ENCODE measurements at places on chromosomes 3 and 15. TPM values are rescaled to one million over a fixed set of nuclear protein-coding genes. Genes with fewer than 3 reads are reported as not detected.

DNA sequence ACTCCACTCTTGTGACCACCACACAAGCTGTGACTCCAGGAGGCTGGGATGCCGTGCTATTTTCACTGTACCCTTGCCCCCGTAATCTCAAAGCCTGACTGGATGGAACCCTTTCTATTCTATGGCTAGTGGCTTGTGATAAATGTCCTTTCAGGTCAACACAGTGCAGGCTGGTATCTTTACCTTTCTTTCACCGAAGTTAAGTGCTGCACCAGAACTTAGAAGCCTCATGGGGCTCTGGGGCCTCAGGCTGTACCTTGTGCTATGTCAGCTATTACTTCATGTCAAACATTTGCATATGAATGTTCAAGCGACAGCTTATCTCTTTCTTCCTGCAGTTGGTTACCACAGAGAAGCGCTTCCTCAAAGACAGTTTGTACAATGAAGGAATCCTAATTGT is 66.8 kb downstream of the RPL39L start:
- no peak overlapping the region for H3K4me3 ChIP-seq
- DNase-seq, result no peak
- H3K27me3 ChIP-seq, result no peaks in the 10 kb centered on the region
- H3K36me3 ChIP-seq, result peaks cover 77% of the 10 kb centered on the region
- peaks cover 2% of the 10 kb centered on the region for H3K4me1 ChIP-seq

DNA sequence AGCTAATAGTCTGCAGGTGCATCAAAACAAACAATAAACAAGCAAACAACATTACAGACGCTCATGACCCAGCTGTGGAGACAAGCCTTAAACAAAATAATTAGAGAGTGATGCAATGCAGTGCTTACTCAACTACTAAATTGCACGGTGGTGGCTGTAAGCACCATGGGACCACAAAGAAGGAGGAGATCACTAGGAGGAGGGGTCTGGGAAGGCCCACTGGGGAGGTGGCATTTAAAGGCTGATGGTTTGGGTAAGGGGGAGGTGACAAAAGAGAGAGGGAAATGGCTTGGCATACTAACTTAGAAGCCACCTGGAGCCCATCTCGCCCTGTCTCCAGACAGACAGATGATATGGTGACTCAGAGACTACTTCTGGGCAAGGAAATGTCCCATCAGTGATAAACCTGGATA is 516.7 kb downstream of the FOXP1 start:
- H3K4me3 ChIP-seq, result peak overlapping the region; percentile 86
- peaks cover 3% of the 10 kb centered on the region for H3K36me3 ChIP-seq
- peaks cover 60% of the 10 kb centered on the region for H3K4me1 ChIP-seq
- H3K27me3 ChIP-seq, result no peaks in the 10 kb centered on the region
- peak; percentile 52 for DNase-seq

Gene HIGD2B
- not detected for total RNA-seq

Gene AEN
- total RNA-seq, result 53.2 TPM

GRCh38 chr15:25780479-25781255 is 82.5 kb downstream of the ATP10A start:
- peaks cover 32% of the 10 kb centered on the region for H3K4me1 ChIP-seq
- no peak for DNase-seq
- no peaks in the 10 kb centered on the region for H3K27me3 ChIP-seq
- H3K27ac ChIP-seq, result no peak overlapping the region

Gene EBLN2
- total RNA-seq, result 5.3 TPM

DNA sequence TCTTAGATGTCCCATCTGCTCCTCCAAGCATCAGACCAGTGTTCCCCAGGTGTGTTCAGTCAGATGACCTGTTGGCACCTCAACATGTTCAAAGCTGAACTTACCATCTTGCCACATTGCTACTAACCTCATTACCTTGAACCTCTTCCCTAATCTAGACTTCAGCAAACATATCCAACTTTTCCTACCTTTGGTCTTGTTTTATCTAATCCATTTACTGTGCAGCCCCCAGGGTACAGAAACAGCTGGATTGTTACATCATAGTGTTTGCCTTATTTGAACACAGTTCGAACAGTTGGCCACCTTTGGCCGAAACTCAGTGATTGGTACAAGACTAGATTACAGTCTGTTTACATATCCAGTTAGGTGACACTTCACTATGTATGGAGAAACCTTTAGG is 36.1 kb upstream of the MCF2L2 start:
- peaks cover 5% of the 10 kb centered on the region for H3K27me3 ChIP-seq
- H3K4me3 ChIP-seq, result no peak overlapping the region

Gene CPN2
- not detected for total RNA-seq

- no peak for DNase-seq
- H3K4me3 ChIP-seq, result no peak overlapping the region
- H3K27ac ChIP-seq, result no peak overlapping the region
- no peaks in the 10 kb centered on the region for H3K27me3 ChIP-seq
- no peaks in the 10 kb centered on the region for H3K36me3 ChIP-seq
- no peaks in the 10 kb centered on the region for H3K4me1 ChIP-seq
Observed at GRCh38 chr3:155244699-155245098, 48.8 kb downstream of the STRIT1 start.

Gene CISH
- total RNA-seq, result 394 TPM

DNA sequence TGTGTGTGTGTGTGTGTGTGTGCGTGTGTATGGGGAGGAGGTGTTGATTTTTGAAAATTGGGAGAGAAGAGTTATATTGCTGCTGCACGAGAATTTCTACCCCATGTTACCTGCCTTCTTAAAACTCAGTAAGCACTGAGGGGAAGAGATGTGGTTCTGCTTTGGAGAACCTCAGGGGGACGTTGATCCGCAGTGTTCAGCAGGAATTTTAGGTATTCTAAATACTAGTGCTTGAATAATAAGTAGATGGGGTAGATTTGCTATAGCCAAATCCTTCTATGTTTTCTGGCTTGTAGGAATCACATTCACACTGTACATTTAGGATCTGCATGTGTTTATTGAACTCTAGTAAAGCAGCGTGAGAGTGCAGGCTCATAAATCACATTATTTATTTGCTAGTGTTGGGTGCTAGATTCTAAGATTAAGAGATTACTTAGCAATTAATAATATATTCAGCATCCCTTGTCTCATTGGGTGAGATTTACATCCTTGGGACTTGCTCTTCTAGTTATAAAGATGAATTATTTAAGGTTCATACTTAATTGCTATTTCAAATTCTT is 268.1 kb downstream of the MFSD1 start:
- no peak overlapping the region for H3K27ac ChIP-seq
- H3K27me3 ChIP-seq, result no peaks in the 10 kb centered on the region
- no peaks in the 10 kb centered on the region for H3K36me3 ChIP-seq
- no peak for DNase-seq
- no peaks in the 10 kb centered on the region for H3K4me1 ChIP-seq
